Fibroblast of skin of left biceps (primary cell): ENCODE measurements at places on chromosomes 3 and 15.

DNA sequence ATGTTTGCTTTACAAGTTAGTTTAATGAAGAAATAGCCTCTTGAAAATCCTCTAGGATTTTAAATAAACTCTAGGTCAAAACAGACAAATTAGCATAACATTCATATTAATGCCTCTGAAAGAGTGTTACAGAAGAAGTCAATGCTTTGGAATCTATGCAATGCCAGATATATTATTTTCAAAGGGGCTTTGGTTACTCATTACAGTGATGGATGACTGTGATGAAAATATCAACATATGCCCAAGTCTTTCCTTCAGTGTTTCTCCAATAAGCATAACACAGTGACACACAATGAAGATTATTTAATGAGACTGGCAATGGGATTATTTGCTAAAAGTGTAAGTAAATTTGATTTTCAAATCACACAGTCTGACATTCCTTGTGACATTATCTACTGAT lies 1247.2 kb downstream of the ROBO2 start:
- peak; percentile 21 for DNase-seq

DNA sequence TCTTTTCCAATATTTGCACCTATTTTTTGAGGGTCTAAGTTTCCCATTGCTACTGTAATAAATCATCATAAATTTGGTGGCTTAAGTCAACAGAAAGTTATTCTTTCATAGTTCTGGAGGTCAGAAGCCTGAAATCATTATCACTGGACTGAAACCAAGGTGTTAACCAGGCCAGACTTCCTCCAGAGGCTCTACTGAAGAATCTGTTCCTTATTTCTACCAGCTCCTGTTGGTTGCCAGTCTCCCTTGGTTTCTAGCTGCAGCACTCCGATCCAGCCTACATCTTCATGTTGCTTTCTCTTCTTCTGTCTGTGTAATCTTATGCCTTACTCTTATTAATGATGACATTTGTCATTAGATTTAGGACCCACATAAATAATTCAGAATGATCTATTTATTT lies 22.0 kb upstream of the ARPP21 start:
- no peak for DNase-seq

DNA sequence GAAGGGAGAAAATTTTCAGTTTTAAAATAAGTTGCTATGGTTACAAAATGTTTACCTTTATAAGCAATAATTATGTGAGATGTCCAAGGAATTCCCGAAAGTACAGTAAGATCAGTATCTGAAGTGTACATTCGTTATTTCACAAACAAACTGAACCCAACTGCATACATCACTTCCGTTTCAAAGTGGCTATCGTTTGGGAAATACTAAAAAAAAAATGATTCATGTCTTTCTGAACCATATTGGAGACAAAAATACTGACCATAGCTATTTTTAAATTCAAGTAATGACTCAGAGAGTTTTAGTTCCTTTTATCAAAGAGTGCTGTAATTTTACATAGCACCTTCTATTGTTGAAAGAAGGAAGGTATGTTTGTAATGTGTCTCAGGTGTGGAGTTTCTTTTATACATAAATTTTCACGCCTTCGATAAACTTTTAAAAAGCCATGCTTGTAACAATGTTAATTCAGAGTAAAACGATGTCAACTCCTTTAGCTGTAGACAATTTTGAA lies 8.0 kb upstream of the ANKRD28 start:
- DNase-seq, result no peak

DNA sequence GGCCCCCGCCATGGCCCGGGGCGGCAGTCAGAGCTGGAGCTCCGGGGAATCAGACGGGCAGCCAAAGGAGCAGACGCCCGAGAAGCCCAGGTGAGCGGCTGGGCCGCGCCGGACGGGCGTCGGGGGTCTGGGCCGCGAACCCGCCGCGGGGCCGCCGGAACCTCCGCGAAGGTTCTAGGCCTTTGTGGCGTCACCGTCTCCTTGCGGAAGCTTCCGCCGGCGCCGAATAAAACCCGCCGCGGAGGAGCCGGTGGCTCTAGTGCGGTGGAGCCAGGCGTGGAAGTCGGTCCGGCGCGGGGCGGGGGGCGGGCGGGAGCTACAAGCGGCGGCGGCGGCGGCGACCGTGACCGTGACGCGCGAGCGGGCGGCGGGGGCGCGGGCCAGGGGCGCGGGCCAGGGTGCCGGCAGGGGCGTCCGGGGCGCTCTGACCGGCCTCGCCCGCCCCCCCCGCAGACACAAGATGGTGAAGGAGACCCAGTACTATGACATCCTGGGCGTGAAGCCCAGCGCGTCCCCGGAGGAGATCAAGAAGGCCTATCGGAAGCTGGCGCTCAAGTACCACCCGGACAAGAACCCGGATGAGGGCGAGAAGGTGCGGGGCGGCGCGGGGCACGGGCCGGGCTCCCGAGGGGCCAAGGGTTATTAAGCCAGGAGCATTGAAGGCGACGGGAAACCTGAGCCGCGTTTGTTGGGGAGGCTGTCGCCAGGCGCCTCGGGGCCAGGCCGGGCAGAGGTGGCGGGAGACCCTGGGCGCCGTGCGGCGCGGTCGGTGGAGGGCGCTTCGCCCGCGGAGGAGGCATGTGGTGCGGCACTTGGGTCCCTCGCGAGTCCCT lies at the start of gene DNAJA4:
DNAJA4 (plus strand) TSS at position 259 of the 833 bp plus-strand sequence; CDS start at position 461, 202 bp downstream.
- no peak for DNase-seq

DNA sequence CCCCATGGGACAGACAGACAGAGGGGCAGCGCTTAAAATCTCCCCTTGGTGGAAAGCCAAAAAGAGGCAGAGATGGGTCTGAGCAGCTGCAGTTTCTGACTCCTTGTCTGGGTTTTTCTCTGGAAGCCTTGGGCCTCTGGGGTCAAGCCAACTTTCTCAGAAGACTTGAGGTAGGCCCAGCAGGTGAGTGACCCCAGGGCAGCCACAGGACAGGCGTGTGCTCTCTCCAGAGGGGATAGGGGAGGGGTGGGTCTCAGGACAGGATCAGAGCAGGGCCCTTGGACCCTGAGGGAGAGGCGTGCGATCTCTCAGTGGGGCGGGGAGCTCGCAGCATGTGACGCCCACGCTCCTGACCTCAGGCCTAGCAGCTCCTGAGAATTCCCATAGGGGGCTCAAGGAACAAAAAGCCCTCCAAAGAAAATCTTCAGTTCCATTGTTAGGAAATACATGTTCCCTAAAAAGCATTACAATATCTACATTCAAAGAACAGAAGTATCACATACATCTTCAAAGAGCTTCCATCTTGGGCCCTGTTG lies 34.6 kb upstream of the DUSP7 start:
- DNase-seq, result no peak

- DNase-seq, result no peak
These were observed 36.2 kb downstream of the CDCP1 start for GRCh38 chr3:45109771-45110508.

- no peak for DNase-seq
These were observed 30.9 kb downstream of the GOLM2 start for GRCh38 chr15:44319385-44319784.

DNA sequence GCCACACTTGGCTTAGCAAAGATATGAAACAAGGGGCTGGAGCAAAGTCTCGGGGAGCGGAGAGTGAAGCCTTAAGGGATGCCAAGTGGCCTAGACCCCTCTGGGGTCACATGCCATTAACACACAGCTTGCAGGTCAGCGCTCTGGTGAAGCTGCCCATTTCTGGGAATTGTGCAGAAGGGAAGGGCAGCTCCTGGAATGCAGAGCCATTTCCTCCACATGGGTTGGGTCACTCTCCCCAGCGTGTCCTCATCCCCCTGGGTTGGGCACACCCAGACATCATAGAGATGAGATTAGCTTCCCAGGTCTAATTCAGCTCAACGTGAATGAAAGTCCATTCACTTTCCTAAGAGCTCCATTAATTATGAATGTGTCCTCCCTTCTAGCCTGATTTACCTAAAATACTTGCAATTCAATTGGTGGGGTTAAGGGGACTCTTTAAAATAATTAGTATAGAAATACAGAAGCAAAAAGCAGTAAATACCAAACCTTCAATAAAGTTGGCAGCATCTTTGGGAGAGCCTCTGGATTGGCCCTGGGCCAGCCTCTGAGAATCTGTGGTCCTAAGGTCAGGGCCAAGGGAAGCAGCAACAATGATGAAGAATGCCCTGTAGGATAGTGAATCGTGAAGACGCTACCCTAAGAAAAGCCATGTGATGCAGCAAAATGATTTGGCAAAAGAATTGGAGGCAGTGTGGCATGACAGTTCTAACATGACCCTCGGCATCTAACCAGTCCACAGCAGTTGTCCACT lies 17.8 kb downstream of the MRAS start:
- no peak for DNase-seq

DNA sequence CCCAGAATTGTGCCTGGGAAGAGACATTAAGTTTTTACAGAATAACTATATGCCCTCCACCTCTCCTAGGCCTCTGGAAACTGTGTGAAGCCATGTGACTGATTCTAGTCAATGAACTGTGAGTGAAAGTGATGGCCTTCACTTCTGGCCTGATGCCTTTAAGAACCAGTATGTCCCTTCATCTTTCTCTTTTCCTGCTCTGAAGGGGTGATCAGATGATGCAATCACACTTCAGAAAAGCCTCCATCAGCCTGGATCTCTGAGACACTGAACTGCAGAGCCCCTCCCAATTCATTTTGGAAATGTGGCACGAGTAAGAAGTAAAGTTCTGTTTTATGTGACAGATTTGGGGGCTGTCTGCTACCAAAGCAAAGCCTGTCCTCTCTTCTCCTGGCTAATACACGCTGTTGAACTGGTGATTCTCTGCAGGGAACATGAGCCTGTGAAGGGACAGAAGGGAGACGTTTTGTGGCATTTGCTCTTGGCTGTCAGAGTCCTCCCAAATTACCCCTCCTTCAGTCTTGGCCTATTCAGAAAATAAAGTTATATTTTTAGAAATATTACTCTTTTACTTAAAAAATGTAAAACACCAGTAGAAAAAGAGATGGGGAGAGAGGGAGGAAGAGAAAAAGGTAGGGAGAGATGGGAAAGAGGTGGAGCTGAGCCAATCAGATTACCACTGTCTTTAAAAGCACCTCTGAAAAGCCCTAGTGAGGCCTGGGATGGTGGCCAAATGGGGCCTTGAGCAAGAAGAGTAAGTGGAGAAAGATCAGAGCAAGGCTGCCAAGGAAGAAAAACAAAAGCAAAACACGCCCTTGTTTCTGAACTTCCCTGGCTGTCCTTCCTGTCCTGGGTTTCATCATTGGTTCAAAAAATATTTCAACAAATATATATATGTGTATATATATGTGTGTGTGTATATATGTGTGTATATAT lies 40.9 kb upstream of the RYK start:
- DNase-seq, result no peak

DNA sequence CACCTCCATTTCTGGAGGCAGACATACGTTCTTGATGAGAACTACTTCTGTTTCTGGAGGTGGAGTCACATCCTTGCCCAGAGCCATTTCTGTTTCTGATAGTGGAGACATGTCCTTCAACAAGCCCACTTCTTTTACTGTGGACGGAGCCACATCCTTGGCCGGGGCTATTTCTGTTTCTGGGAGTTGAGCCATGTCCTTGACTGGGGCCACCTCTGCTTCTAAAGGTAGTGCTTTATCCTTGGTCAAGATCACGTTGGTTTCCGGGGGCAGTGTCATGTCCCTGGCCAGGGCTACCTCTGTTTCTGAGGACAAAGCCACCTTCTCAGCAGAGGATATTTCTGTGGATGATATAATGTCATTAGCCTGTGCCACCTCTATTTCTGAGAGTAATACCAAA lies 100.0 kb downstream of the MAP4 start:
- DNase-seq, result no peak

GRCh38 chr3:54065140-54065539 lies 57.2 kb upstream of the CACNA2D3 start:
- no peak for DNase-seq

DNA sequence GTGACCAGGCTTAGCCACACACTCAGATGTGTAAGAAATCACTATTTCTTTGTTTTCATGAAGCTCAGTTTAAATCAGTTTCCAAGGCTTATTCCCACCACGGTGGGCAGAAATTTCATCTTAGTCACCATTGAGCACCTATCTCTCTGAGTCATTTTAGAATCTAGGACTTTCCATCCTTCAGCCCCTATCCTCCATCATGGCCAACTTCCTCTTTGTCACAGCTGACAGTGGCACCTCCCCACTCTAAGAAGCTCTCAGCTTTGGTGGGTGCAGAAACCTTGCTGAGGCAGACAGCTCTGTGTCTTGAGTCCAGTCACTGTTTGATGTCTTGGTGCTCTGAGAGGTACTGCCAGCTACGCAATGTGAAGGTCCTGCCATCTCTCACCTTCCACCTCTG lies 32.9 kb downstream of the SNTN start:
- no peak for DNase-seq
